Keratinocyte (primary cell): ENCODE measurements at places on chromosomes 7 and 10. TPM values are rescaled to one million over a fixed set of nuclear protein-coding genes. Genes with fewer than 3 reads are reported as not detected.

Gene AKR1C8
- not detected in 3 replicates for polyA plus RNA-seq

Gene EN2
- polyA plus RNA-seq: 0.05 to 0.14 TPM (median 0.09 TPM) in 3 replicates

Gene SPDYE1
- polyA plus RNA-seq: not detected in 3 replicates

Gene CASP2
- 9.1 to 21.9 TPM (median 12.8 TPM) in 3 replicates for polyA plus RNA-seq

Gene PTF1A
- polyA plus RNA-seq: not detected in 3 replicates

Gene TMEM225B
- polyA plus RNA-seq: 0.18 to 0.26 TPM (median 0.23 TPM) in 3 replicates

Gene SEM1
- polyA plus RNA-seq: 79.2 to 180 TPM (median 156 TPM) in 3 replicates

Gene GPR37
- polyA plus RNA-seq: 0.28 to 0.91 TPM (median 0.58 TPM) in 3 replicates

Gene XRCC2
- polyA plus RNA-seq: 0.86 to 3.8 TPM (median 2.0 TPM) in 3 replicates

Gene RSBN1L
- polyA plus RNA-seq: 3.9 to 9.6 TPM (median 6.0 TPM) in 3 replicates

Gene LGI1
- polyA plus RNA-seq: not detected in 3 replicates

Gene KLF14
- 0.01 to 0.03 TPM (median 0.03 TPM) in 3 replicates for polyA plus RNA-seq

Gene CPA4
- polyA plus RNA-seq: 248 to 423 TPM (median 276 TPM) in 3 replicates

Gene SLC26A5
- not detected in 3 replicates for polyA plus RNA-seq

Gene MLLT10
- 26.6 to 40.2 TPM (median 35.8 TPM) in 3 replicates for polyA plus RNA-seq

Gene ZNF316
- 4.6 to 5.1 TPM (median 4.7 TPM) in 3 replicates for polyA plus RNA-seq

Gene GIMAP4
- 0.07 TPM in 1 of 3 replicates, not detected in the others for polyA plus RNA-seq

Gene DKK1
- polyA plus RNA-seq: 78.4 to 320 TPM (median 223 TPM) in 3 replicates

Gene WDR91
- polyA plus RNA-seq: 19.1 to 34.6 TPM (median 22.5 TPM) in 3 replicates

Gene SPDYE18
- polyA plus RNA-seq: 0.08 TPM in 1 of 3 replicates, not detected in the others

Gene NEUROD6
- polyA plus RNA-seq: not detected in 3 replicates

Gene IRF5
- 0.78 to 1.5 TPM (median 0.88 TPM) in 3 replicates for polyA plus RNA-seq

Gene POLD2
- polyA plus RNA-seq: 140 to 158 TPM (median 152 TPM) in 3 replicates

Gene GNAT3
- polyA plus RNA-seq: not detected in 3 replicates

Gene GDF10
- not detected in 3 replicates for polyA plus RNA-seq

Gene OSBPL3
- 18.3 to 36.3 TPM (median 34.0 TPM) in 3 replicates for polyA plus RNA-seq

Gene SPRN
- 0.01 to 0.04 TPM (median 0.02 TPM) in 3 replicates for polyA plus RNA-seq

Gene GLRX3
- 133 to 215 TPM (median 142 TPM) in 3 replicates for polyA plus RNA-seq

Gene RALA
- 40.5 to 64.6 TPM (median 44.2 TPM) in 3 replicates for polyA plus RNA-seq

Gene TBL2
- 29.4 to 39.9 TPM (median 31.2 TPM) in 3 replicates for polyA plus RNA-seq

Gene ERLIN1
- polyA plus RNA-seq: 26.0 to 49.2 TPM (median 45.6 TPM) in 3 replicates

Gene PNLIPRP3
- 64.5 to 120 TPM (median 117 TPM) in 3 replicates for polyA plus RNA-seq

Gene CSTF2T
- polyA plus RNA-seq: 6.6 to 10.8 TPM (median 7.0 TPM) in 3 replicates
